ENCODE measurements at places on chromosomes 1 and 21.

- DNase-seq: no peak
Observed at GRCh38 chr1:29133861-29134694, 10.4 kb upstream of the TMEM200B start.

GRCh38 chr1:65265296-65265650 is 44.1 kb upstream of the DNAJC6 start:
- DNase-seq: no peak

DNA sequence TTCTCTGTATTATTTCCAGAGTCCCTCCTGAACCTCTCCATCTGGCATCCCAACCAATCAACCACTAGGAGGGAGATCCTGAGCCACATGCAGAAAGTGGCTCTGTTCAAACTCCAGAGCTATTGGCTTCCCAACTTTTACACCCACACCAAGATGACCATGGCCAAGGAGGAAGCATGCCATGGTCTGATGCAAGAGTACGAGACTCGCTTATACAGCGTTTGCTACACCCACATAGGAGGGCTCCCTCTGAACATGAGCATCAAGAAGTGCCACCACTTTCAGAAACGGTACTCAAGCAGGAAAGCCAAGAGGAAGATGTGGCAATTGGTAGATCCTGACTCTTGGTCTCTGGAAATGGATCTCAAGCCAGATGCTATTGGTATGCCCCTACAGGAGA is 23.6 kb downstream of the RGSL1 start:
- DNase-seq: no peak

DNA sequence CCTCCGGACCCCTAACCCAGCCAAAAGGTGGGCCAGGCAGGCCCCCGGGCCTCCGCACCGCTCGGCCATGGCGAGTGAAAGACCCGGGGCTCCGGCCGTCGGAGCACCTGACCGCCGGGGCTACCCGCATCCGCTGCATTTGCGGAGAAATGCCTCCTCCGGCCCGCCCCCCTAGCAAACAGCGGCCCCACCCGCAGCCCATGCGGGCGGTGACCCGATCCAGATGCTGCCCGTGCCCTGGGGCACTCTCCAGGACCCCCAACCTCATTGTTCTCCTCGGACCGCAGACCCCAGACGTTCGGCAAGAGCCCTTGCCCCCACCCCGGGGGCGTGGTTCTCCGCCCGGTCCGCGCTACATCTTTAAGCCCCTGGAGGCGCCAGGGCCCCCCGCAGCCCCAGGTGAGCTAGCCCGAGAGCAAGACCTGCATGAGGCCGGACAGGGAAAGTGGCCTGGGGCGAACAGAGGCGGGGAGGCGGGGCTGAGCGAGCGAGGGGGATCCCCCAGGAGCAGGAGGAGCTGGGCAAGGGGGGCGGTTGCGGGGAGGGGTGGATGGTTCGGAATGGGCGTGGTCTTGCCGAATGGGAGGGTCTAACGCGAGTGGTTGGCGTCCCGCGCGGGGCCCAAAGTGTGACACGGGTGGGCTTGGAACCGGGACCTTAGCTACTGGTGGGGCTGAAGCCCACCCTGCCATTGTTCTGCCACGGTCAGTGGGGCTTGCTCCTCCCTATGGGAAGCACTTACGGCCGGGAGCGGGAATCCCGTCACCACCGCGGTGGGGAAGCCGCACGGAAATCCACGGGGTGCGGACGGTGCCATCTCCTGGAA is 6.3 kb upstream of the CRYBG2 start:
- DNase-seq: no peak

DNA sequence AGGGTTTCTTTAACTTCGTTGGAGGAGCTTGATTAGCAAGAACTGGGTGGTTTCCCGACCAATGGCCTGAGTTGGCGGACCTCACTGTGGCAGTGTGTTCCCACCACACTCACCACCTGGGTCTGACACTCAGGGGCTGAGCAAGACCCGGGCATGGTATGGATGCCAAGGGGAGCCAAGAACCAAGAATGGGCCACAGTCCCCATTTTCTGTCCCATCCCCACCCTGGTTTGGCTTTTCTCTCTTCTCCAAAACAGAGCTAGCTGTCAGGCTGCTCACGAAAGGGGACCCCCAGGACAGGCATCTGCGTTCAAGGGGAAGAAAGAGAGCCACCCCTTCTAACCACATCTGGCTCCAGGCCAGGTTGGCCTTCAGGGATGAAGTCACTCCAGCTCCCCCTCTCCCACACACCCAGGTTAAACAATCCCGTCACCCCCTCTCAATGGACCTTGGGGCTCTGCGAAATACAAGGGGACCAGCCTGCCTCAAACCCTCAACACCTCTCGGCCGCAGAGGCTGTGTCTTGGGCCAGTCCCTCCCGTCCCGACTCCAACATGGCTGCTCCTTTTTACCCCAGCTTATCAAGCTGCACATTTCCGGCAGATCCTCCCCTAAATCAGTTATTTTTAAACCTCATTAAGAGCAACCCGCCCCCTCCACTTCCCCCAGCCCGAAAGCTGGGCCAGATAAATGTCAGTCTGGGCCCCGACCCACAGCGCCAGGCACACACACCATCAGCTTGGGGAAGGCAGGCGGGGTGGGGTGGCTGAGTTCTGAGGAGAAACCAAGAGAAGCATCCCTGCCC is 3.4 kb downstream of the TAGLN2 start:
- no peak for DNase-seq

DNA sequence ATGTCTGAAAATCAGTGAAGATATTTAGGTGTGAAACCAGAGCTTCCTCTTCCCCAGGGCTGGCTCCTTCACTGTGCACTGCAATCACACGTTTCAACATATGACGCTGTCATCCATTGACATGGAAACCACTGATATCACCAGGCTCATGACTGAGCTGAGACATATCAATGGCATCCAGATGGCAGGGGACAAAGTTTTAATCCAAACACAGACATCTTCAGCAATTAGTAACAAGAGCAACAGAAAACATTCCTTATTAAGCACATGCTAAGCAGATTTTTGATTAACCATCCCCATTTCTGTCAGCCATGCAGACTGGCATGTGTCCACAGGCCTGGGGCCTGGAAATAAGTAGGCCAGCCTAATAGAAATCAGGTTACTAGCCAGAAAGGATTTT is 108.0 kb upstream of the ADAR start:
- DNase-seq: no peak

GRCh38 chr1:175192111-175192629 is 406 bp downstream of the KIAA0040 start:
- no peak for DNase-seq

GRCh38 chr1:58887059-58887458 is 103.2 kb upstream of the JUN start:
- no peak for DNase-seq

DNA sequence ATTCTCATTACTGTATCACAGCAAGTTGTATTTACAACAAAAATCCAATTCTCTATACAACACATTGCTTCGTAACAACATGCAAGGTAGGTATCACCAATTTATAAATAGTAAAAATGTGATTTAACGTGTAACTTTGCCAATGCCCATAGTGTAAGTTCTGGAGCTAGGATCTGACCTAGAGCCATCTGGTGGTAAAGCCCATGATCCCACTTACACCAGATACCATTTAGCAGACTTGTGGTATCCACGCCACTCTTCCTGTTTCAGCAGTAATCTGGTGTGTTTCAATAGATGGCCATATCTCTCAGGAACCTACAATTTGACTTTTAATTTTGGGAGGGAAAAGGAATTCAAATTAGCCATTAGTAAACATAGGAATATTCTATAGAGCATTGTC is 10.2 kb downstream of the SETSIP start:
- DNase-seq: no peak

DNA sequence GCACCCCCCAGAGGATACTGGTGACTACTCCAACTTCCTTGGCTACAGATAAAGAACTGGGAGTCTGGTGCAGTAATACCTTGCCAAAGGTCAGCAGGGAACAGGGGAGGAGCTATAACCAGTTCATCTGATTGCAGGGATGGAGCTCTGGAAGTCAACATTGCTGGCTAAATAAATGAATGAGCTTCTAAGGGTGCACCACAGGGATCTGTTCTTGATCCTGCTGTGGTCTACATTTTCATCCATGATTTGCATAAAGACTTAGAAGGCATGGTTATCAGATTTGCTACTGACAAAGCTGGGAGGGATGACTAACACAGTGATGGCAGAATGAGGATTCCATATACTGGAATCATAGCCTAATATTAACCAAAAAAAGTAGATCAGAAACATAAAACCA is 18.3 kb downstream of the PLEKHA6 start:
- no peak for DNase-seq

DNA sequence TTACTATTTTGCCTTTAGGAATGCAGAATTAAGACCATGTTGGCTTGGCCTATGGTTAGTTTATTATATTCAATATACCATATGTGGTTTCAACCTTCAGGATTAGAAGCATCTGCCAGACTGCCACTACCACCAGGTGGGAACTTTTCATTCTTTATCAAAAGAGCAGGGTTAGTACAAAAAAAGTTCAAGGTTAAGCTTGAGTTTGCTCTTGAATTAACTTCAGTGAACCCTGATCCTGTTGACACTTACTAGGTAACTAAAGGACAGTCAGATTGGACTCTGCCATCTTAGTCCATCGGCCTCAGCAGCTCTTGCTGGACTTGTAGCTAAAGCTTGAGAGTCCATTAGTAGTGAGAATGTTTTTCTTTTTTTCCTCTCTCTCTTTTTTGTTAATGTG is 22.1 kb downstream of the CLIC4 start:
- DNase-seq: no peak

- DNase-seq: no peak
Observed at GRCh38 chr1:13813398-13814012, 113.5 kb downstream of the PRDM2 start.

GRCh38 chr21:28791595-28792282 is 200.9 kb downstream of the LTN1 start:
- no peak for DNase-seq

GRCh38 chr21:34021726-34022125 is 51.7 kb upstream of the MRPS6 start:
- no peak for DNase-seq

DNA sequence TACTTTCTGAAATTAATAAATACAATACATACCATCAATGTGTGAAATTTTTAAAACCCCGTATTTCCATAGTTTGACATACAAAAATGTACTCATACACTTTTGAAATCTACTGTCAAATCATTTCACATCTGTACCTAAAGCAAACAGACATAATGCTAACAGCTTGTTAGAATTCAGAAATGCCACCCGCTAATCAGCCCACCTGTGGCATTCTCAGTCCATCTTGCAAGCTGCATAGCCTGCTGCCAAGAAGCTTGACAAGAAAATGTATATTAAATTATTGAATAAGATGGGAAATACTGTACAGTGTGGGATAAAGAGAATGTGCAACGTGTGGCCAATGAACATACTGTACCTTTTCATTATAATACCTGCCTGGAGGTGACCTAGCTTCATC is 55.1 kb downstream of the ZBTB18 start:
- no peak for DNase-seq

DNA sequence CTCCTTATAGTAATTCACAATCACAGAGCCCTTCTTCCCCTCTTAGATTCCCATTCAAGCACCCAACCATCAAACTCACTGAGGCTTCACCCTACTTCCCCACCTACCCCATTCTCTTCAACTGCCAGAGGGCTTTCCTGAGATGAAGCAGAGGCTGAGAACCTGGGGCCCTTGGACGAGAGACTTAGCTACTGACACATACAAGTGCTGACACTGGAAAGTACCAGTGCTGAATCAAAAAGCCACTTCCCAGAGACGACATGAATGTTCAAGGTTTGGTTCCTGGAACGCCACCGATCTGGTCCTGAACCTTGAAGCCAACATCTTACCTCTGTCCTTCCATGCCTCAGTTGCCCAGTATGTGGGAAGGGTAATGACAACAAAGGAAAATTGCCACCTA is 16.6 kb upstream of the RAP1A start:
- DNase-seq: no peak

DNA sequence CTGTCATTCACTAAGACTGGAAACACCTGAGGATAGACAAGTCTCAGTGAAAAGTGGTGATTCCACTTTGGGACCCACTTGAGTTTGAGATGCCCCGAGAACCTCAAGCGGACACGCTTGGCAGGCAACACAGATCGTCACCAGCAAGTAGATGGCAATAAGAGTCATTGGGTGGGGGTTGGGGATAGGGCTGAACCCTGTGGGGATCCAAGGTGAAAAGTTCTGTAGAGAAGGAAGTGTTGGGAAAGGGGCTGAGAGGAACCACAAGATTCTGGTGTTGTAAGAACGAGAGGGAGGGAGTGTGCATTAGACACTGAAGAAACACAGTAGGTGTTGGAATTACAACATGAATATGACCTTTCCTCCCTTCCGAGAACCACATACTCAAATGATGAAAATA is 45.4 kb upstream of the TDRD10 start:
- no peak for DNase-seq

DNA sequence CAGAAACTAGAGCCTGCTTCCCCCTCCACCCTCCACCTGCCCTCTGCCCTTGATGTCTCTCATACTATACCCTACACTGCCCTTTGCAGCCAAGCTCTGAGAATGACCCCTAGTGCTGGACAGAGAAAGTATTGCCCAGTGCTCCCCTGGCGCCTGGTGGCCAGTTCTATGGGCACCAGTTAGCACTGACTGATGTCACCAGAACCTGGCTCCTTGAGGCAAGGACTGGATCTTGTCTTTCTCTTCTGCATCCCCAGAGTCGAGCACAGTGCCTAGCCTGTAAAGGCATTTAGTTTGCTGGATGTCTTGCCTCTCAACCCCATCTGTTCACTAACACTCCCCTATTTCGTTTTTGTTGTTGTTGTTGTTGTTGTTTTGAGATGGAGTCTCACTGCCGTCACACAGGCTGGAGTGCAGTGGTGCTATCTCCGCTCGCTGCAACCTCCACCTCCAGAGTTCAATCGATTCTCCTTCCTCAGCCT is 5.9 kb downstream of the PHLDA3 start:
- no peak for DNase-seq

GRCh38 chr1:214565310-214565709 is 13.9 kb upstream of the PTPN14 start:
- DNase-seq: no peak

- no peak for DNase-seq
Observed at GRCh38 chr1:198185759-198186158, 29.0 kb downstream of the NEK7 start.

GRCh38 chr1:71494163-71494562 is 413.3 kb upstream of the ZRANB2 start:
- no peak for DNase-seq

DNA sequence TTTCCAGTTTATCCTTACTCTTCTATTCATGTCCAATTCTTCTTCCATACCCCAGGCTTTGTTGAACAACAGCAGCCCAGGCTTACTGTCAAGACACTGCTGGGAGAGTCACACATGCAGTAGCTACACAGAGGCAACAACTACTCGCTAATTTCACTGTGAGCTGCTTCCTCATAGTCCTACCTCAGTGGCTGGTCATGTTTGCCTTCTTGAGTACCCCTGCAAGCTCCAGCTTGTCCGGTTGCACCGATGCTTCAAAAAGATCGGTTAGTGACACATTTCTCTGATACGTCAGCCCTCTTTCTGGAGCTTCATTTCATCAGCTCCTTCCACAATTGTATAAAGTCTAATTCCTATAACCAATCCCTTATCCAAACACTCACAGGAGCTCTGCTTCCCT is 246.7 kb upstream of the NFIA start:
- no peak for DNase-seq

- DNase-seq: no peak
Observed at GRCh38 chr1:2320006-2320405, 71.3 kb downstream of the MORN1 start.

GRCh38 chr21:39385299-39386145 is 36.6 kb upstream of the HMGN1 start:
- DNase-seq: no peak

GRCh38 chr1:118158924-118159323 is 26.1 kb downstream of the SPAG17 start:
- no peak for DNase-seq

- DNase-seq: no peak
Observed at GRCh38 chr1:25513666-25514065, 29.7 kb upstream of the LDLRAP1 start.

GRCh38 chr1:218785928-218786327 is 387.8 kb upstream of the LYPLAL1 start:
- no peak for DNase-seq
